Omental fat pad (tissue), 4 donors: ENCODE measurements at places on chromosomes 5 and 9. TPM values are rescaled to one million over a fixed set of nuclear protein-coding genes. Genes with fewer than 3 reads are reported as not detected.

Gene COL23A1
- total RNA-seq: 0.12 TPM

GRCh38 chr9:83379045-83379444 lies 159.2 kb downstream of the FRMD3 start:
- DNase-seq: no peak

GRCh38 chr9:137265496-137266161 lies 10.5 kb downstream of the NELFB start:
- no peak for DNase-seq

- no peak for DNase-seq
Measured at GRCh38 chr5:75571547-75571946, 39.7 kb upstream of the ANKDD1B start.

- no peak for DNase-seq
Measured at GRCh38 chr5:68196876-68197275, 18.7 kb upstream of the PIK3R1 start.

Gene TMEM171
- total RNA-seq: not detected

Gene NOXA1
- 1.9 TPM for total RNA-seq

GRCh38 chr5:7849681-7850394 lies 1.1 kb downstream of the CFAP90 start:
- no peak for DNase-seq

Gene ACTBL2
- not detected for total RNA-seq

Gene CNTLN
- total RNA-seq: 9.8 TPM

Gene SLC25A2
- total RNA-seq: not detected

DNA sequence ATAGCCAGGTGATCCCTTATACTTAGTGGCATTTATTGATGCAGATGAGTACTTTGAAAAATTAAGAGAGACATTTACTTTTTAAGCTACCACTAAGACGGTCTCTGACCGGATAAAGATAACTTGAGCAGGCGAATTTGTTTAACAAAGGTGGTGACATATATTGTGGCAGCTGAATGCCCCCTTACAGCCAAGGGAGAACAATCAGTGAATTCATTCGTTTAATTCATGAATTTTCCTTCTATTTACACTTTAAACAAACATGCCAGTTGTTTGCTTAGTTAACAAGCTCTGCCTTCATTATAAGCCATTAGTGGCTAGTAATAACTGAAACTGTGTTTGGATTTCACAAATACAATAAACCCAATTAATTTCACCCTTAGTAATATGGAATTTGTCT lies 187.1 kb downstream of the AOPEP start:
- no peak for DNase-seq

DNA sequence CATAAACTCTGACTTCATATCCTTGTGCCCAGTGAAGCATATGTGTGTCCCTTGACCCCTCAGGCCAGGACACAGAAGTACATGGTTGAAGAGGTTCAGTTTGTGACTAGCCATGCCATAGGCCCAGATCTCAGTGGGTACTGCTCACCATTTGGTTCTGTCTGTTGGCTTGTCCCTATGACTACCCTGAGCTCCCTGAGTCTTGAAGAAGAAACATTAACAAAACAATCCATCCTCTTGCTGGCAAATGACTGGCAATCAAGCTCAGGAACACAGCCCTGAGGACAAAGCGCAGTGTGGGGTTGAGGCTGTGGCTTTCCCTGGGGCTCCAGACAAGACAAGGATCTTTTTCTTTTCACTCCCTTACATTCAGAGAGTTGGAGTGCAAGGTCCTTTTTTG lies 46.3 kb downstream of the TNFAIP8 start:
- no peak for DNase-seq

- no peak for DNase-seq
Measured at GRCh38 chr5:88938488-88938887, 55.5 kb upstream of the MEF2C start.

GRCh38 chr9:90998573-90998972 lies 197.0 kb downstream of the SYK start:
- no peak for DNase-seq

Gene SOX30
- total RNA-seq: 0.12 TPM

Gene SMIM33
- not detected for total RNA-seq

Gene HCN1
- 0.48 TPM for total RNA-seq

Gene PDE6A
- not detected for total RNA-seq

Gene TRPM6
- total RNA-seq: 1.3 TPM

DNA sequence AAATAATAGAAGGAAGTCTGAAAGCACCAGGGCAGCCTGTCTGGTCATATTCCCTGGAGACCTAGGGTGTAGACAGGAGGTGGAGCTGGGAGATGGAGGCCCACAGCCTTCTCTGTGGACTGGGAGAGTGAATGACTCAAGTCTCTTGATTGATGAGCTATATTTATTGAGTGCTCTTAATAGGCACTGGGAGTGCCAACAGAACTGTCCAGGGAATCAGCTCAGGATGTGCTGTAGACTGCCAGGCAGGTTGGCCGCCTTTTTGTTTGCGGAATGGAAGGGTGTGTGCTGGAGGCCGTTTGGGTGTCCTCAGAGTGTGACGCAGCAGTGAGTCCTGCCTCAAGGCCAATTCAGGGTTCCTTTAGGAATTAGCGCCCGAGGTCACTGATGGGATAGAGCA lies 33.4 kb upstream of the POMT1 start:
- DNase-seq: no peak

- no peak for DNase-seq
Measured at GRCh38 chr9:128899566-128900322, 17.8 kb downstream of the LRRC8A start.

Gene SPATA31D4
- not detected for total RNA-seq

DNA sequence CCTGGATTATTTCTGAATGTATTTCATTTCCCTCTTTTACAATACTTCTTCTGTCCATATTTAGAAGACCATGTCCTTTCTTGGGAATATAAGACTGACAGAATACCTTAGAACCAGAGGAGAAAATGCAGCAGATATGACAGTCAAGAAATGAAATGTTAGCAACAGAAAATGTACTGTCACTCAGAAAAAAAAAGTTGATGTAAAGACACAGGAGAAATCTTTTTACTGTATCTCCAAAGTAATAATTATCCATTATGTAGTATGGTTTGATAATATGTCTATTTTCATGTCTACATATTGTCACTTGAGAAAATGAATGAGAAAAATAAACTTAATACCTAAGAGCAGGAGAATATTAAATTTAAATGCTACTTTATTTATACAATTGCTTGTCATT lies 652.1 kb downstream of the GABRG2 start:
- DNase-seq: no peak

Gene KIF24
- 0.44 TPM for total RNA-seq

GRCh38 chr5:40736103-40736875 lies 19.5 kb downstream of the TTC33 start:
- DNase-seq: no peak

DNA sequence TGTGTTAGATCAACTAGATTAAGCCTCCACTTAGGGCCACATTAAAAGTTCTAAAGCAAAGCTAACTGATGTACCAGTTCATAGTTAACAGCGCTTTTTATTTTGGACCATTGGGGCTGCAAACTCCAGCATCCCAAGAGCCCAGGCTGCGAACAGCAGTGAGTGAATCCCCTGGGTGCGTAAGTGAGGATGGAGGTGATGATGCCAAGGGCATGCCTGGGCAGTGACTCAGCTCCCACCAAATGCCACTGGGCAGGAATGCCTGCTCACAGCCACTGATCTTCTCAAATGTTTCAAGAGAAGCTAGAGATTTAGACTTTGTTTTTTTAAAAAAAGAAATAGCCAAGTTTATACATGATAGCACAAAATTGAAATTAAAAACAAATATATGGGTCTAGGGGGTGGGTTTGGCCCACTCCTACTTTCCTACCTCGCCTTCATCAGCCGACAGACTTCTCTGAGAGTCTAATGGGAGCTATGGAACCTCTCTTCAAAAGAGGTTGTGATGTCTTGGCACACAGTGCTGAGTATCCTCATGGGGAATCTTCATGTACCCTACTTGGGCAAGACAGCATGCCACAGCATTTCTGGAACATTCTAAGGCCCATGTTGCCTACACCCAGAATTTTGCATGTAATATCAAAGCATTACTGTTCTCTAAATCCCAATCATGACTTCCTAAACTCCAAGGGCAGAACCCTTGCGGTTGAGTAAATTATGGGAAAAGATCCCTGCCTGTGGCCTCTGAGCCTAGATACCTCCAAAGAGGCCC lies 398.1 kb downstream of the EBF1 start:
- DNase-seq: no peak

- peak; percentile 51 for DNase-seq
Measured at GRCh38 chr9:71647094-71647591, 121.2 kb downstream of the CEMIP2 start.

- no peak for DNase-seq
Measured at GRCh38 chr5:79236362-79236969, 535 bp downstream of the JMY start.

DNA sequence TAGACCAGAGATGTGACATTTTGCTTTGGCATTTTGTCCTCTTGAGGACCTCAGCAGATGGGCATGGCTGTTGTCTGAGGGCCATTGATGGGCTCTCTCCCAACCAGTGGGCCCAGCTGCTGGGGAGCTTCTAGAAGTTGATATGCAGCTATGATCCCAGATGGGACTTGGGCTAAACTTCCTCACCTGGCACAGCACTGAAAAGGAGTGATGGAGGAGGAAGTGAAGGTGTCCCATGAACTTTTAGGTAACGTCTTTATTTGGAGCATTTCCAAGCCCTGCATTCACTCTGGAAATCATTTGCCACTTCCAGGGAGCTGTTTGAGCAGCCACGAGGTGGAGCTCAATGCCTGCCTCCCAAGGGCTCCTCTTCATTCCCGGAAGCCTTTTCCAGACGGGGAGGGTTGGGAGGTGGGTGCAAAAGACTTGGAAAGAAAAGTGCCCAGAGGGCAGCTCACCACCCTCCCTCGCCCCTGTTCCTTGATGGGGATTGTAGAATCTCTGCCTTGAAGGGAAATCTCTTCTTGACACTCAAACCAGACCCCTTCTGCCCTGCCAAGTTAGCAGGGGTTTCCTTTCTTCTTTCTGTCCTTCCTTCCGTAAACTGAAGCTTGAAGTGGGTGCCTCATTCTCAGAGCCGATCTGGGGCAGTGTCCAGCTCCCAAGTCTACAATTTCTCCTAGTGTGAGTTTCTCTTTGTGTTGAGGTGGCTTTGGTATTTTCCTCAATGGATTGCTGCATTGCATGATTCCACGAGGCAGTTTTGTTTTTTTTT lies 18.1 kb upstream of the NEUROG1 start:
- DNase-seq: no peak

DNA sequence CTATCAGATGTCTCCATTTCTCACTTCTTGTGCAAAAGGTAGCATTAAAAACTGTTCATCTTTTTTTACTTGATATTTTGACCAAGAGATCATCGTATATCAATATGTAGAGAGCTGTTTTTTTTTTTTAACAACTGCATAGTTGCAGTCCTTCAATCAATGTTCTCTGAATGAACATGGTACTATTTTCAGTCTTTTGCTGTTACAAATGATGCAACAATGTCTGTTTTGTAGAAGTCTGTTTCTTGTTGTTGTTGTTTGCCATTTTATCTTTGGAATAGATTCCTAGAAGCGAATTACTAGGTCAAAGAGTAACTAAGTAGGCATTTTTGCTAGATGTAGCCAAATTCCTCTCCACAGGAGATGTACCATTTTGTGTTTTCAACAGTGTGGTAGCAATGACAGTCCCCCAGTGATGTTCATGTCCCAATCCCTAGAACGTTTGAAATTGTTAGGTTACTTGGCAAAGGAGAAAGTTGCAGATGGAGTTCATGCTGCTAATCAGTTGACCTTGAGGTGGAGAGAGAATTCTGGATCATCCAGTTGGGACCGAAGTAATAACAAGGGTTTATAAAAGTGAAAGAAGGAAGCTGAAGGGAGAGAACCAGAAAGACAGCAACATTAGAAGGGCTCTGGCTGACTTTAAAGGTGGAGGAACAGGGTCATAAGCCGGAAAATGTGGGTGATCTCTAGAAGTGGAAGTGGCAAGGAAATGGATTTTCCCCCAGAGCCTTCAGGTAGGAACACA lies 6.3 kb downstream of the MTREX start:
- no peak for DNase-seq

GRCh38 chr9:124206391-124206790 lies 51.4 kb upstream of the NEK6 start:
- DNase-seq: no peak

- no peak for DNase-seq
Measured at GRCh38 chr5:7667216-7667767, 183.6 kb downstream of the CFAP90 start.

DNA sequence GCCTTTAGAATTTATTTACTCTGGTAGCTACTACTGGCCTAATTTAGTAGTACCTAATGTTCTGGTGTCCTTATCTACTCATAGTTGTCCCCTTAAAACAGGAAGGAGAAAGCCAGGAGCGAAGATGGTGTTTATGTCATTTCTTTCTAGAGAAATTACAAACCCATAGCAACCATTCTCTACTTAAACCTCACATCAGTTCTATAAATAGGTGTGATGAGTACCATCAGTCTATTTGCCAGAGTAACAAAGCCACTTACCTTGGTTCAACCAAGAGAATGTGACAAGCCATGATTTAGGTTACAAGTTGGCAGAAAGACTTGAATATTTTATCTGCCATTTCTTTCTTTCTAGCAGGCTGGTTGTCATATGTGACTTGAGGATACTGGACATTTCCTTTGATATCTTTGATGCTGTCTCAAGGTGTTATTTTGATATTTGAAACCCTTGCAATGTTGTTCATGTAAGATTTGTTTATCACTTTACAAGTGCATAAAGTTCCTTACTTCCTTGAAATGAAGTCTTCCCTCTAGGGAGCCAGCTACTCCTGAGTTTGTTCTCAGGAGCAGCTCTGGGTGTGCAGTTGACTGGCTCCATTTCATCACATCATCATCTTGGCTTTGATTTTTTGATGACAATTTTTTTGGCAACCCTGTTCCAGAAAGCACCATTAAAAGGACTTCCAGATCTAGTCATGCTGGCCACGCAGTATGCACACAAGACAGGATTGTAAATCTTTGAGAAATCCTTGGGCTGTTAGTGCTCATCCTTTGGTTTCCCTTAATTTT lies 286.8 kb downstream of the ARHGAP26 start:
- DNase-seq: no peak

DNA sequence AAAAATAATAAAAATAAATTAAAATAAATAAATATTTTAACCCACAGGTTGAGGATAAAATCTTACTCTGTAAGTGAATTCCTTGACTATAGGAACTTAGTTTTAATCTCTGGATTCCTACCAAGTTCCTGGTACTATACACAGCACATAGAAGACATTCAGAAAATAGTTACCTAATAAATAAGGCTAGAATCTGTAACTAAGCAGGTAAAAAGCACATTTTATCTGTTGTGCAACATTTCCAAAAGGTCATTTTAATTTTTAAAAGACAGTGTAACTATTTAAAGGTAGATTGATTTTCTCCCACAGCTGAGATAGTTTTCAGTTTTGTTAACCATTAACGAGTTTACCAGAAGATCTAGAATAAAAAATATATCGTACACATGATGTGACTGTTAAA lies 47.8 kb downstream of the MLANA start:
- DNase-seq: no peak

DNA sequence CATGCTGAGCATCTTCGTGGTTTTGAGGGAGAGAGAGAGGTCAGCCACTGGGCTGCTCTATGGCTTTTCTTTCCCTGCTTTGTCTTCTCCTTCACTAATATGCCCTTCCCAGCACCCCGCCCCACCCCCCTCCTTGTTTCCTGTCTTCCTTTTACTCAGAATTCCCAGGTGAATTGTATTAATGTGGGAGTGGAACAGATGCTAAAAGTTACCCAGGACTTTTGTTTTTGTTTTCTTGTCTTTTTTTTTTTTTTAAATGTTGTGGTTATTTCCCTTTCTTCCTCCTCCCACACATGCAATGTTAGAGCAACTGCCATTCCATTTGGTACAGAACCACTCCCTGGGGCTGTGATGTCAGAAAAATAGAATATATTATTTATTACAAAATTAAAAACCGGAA lies 442.7 kb upstream of the CD180 start:
- no peak for DNase-seq

GRCh38 chr5:160242145-160242544 lies 12.8 kb downstream of the FABP6 start:
- DNase-seq: no peak

GRCh38 chr9:23278561-23278960 lies 547.5 kb downstream of the ELAVL2 start:
- no peak for DNase-seq
